ENCODE measurements at places on chromosomes 11 and 22. TPM values are rescaled to one million over a fixed set of nuclear protein-coding genes. Genes with fewer than 3 reads are reported as not detected.

- no peak overlapping the region for H3K27ac ChIP-seq
- no peaks in the 10 kb centered on the region for H3K36me3 ChIP-seq
- H3K4me1 ChIP-seq: no peaks in the 10 kb centered on the region
- DNase-seq: no peak
- H3K27me3 ChIP-seq: no peaks in the 10 kb centered on the region
Measured at GRCh38 chr11:100984668-100985067, 144.9 kb downstream of the PGR start.

DNA sequence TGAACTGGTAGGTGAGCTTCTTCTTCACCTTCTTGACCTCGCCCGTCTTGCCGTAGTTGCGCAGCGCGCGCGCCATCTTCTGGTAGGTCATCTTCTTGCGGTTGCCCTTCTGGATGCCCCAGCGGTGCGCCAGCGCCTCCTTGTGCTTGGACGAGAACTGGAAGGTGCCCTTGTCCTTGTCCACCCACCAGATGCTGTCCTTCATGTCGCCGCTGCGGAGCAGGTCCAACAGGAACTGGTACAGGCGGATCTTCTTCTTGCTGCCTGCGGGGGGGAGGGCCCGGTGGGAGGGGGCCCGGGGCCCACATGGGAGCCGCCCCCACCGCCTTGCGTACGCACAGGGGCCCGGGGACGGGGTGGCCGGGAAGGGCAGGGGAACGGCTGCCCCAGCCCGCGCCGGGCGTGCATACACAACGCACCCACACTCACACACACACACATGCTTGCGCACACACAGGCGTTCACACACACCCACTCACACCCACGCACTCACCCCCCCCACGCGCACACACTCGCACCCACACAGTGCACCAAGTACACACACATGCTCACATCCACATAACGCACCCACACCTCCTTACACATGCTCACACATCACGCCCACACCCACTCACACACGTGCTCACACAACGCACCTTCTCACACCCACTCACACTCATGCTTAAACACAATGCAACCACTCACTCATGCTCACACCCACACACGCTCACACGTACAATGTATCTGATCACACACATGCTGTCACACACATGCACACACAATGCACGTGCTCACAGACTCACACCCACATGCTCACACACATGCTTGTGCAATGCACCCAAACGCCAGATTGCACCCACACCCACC lies 3.0 kb upstream of the MYBPC3 start:
- no peaks in the 10 kb centered on the region for H3K36me3 ChIP-seq
- H3K27ac ChIP-seq: no peak overlapping the region
- no peaks in the 10 kb centered on the region for H3K27me3 ChIP-seq
- peak; percentile 83 for DNase-seq

GRCh38 chr22:46794491-46794890 lies 32.0 kb downstream of the TBC1D22A start:
- no peak overlapping the region for H3K27ac ChIP-seq
- H3K4me3 ChIP-seq: no peak overlapping the region
- H3K36me3 ChIP-seq: peaks cover 5% of the 10 kb centered on the region
- H3K4me1 ChIP-seq: peaks cover 5% of the 10 kb centered on the region

DNA sequence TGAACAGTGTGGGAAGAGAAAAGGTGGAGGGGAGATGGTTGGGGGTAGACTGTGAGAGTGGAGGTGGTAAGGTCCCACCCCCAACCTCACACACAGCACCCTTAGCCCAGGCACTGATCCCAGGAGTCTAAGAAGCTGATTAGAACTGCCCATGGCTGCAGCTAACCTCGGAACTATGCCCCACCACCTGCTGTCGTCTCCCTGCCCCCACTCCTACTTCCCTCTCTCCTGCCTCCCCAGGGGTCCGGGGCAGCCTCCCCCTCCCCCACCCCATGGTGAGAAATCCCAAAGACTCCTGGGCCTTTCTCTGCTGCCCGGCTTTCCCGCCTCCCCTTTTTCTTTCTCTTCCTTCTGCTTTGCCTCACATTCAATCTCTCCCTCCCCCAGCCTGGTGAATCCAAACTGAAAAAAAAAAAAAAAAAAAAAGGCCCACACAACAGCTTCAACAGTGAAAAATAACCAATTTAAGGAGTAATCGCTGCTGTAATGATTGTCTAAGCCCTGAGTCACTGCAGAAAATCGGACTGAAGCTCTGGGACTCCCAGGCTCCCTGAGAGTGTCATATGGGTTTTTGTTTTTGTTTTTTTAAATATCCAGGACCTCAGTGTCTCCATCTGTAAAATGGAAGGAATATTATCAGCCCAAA lies 9.6 kb upstream of the TP53I11 start:
- H3K27ac ChIP-seq: no peak overlapping the region
- peak; percentile 36 for DNase-seq
- no peak overlapping the region for H3K4me3 ChIP-seq
- H3K27me3 ChIP-seq: peaks cover 4% of the 10 kb centered on the region

DENND5A gene
- 235 TPM for total RNA-seq

MUC5B gene
- not detected for total RNA-seq

BCR gene
- 66.6 TPM for total RNA-seq

All from fibroblast of lung (primary cell).